Activated naive CD4-positive, alpha-beta T cell (primary cell): ENCODE measurements at places on chromosomes 4 and X.

GRCh38 chr4:14518136-14518535 lies 484.1 kb upstream of the CPEB2 start:
- no peak for DNase-seq

- no peak for DNase-seq
Measured at GRCh38 chr4:107939307-107939706, 8.0 kb downstream of the CYP2U1 start.

- DNase-seq, result no peak
Measured at GRCh38 chr4:170978990-170979389, 834.2 kb upstream of the GALNTL6 start.

- DNase-seq, result no peak
Measured at GRCh38 chr4:82611982-82612381, 50.2 kb upstream of the TMEM150C start.

GRCh38 chr4:476501-476900 lies 22.5 kb downstream of the ZNF721 start:
- DNase-seq, result no peak

DNA sequence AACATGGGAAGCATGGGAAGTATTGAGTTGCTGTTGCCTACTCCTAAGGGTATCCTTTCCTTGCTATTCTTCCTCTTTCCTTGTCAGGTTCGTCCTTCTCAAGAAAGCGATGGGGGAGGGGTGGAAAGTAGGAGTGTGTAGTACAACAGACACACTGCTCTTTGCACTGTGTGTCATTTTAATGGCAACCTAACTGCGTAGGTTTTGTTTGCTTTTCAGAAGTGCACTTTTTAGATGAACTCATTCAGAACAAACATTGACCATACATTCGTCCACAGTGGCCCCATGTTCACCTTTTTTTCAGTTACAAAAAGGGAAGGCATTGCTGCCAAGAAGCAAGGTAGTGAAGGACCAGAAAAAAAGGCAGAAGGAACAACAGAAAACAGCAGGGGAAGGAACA lies 10.2 kb upstream of the YIPF6 start:
- DNase-seq, result no peak

- no peak for DNase-seq
Measured at GRCh38 chrX:57447856-57448255, 144.0 kb upstream of the ZXDB start.

- DNase-seq, result no peak
Measured at GRCh38 chr4:26226629-26227376, 94.0 kb upstream of the RBPJ start.

DNA sequence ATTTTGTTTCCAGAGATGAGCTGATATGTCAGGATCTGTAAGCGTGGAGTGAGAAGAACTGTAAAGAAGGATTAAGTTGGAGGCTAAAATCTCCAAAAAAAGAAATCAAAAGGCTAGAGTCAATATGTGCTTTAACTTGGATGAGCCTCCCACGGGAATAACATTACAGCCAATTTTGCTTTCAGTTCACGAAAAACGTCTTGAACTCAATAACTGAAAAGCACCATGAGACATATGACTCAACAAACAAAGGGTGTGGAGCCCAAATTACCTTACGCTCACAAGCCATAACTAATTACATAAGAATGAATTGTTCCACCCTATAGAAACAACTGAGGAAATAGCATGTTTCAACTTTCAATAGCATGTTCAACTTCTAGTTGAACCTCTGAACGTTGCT lies 22.3 kb downstream of the TMPRSS11D start:
- no peak for DNase-seq

GRCh38 chr4:866068-866760 lies 40.3 kb upstream of the CPLX1 start:
- no peak for DNase-seq

DNA sequence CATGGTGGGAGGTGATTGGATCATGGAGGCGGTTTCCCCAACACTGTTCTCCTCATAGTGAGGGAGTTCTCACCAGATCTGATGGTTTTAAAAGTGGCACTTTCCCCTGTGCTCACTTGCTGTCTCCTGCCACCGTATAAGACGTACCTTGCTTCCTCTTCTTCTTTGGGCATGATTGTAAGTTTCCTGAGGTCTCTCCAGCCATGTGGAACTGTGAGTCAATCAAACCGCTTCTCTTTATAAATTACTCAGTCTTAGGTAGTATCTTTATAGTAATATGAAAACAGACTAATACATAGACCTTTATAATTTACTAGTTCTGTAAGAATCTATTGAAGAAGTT lies 82.5 kb upstream of the PITX2 start:
- no peak for DNase-seq

GRCh38 chrX:137195991-137196390 lies 162.2 kb upstream of the GPR101 start:
- DNase-seq, result no peak

DNA sequence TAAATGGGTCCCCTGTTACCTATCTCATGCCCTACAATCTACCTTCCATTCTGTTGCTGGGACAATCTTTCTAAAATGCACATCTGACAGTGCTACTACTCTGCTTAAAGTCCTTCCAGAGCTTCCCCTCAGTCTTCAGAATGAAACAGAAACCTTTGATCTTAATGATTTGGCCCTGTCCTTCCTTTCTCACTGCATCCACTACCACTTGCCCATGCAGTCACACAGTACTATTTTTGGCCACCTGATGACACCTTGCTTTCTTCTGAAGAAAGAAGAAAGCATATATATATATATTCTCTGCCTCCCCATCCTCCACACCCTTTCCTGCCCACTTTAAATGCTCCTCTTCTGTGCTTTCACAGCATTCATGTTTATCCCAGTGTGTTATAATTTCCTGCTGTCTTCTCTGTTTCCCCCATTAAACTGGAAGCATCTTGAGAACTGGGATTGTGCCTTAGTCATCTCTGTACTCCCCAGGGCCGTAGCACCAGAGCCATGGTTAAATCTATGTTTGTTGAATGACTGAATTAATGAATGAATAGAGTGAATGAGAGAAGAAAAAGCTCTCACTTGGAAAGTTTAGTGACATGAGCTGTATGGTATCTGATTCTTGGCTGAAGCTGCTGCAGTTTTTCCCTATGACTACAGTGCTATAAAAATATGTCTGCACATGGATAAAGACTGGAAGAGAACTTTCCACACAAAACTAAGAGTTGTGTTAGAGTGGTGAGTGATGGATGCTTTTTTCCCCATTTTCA lies 56.2 kb downstream of the RTL9 start:
- no peak for DNase-seq

DNA sequence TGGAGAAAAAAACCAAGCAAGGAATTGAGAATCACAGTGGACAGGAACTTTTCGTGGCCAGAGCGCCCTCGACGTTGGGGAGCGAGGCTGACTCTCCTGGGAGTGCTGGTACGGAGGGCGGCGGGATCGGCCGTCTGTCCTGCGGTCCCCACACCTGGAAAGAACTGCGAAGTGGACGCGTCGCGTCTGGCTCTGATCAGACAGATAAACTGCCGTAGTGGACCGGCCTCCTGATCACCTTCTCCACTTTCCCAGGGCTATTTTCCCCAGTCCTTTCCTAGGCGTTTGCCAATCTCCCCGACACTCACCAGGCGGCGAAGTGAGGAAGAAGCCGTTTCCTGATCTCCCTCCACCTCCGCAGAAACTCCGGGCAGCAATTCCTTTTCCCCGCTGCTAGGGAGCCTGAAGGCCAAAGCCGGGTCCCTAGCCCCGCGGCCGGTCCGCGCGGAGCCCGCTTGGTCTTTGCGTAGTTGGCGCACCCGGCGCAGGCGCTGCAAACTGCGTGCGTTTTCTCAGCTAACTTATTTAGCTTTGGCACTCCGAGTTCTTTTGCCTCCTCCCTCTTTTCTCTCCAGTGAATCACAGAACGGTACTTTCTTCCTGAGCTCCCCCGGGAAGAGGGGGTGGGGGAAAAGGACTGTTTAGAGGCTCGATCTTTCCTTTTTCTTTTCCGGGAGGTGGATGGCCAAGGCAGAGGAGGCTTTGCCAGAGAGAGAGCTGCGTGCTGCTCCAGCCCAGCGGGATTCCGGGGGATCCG lies at the start of gene ARSJ:
Gene ARSJ (minus strand): TSS at position 500 of the 757 bp plus-strand sequence. CDS start 813 bp downstream, outside the sequence.
- DNase-seq, result no peak

GRCh38 chrX:110846071-110846470 lies 50.5 kb upstream of the CHRDL1 start:
- DNase-seq, result no peak

GRCh38 chrX:149939905-149940673 lies 1.8 kb upstream of the EOLA2 start:
- peak; percentile 65 for DNase-seq

DNA sequence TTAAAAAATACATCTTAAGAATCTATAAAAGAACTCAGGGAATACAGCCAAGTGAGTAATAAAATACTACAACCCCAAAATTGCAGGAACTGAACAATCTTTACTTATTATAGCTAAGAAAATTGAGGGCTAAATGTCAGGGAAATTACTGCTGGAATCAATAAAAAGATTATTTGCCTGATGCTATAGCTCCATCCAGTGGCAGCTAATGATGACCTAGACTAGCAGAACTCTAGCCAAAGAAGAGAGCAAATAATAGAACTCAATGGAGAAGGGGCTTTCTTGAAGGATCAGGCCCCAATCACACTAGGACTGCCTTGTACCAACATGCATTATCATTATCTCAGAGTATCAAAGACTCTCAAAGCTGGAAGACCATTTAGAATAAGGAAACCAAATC lies 85.0 kb upstream of the FAM241A start:
- DNase-seq, result no peak

- DNase-seq, result no peak
Measured at GRCh38 chrX:128698573-128699181, 646.5 kb upstream of the ACTRT1 start.

DNA sequence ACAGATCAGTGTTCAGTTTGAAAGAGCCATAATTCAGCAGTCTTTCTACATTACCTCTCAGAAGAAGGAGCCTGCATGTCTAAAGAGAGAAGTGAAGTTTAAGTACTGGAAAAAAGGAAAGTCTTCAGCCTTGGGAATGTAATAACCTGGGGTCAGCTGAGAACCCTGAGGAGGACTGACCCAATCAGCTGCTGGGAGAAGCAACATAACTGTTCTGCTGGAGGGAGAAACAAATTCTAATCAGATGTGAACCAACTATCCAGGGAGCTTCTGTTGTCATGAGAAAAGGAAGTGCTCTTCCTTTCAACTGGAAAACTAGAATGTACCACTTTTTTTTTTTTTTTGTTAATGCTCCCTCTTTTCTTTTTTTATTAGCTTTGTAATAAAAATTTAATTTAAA lies 64.5 kb upstream of the PDE5A start:
- no peak for DNase-seq

GRCh38 chr4:3046162-3046561 lies 28.2 kb downstream of the HTT-AS start:
- no peak for DNase-seq

DNA sequence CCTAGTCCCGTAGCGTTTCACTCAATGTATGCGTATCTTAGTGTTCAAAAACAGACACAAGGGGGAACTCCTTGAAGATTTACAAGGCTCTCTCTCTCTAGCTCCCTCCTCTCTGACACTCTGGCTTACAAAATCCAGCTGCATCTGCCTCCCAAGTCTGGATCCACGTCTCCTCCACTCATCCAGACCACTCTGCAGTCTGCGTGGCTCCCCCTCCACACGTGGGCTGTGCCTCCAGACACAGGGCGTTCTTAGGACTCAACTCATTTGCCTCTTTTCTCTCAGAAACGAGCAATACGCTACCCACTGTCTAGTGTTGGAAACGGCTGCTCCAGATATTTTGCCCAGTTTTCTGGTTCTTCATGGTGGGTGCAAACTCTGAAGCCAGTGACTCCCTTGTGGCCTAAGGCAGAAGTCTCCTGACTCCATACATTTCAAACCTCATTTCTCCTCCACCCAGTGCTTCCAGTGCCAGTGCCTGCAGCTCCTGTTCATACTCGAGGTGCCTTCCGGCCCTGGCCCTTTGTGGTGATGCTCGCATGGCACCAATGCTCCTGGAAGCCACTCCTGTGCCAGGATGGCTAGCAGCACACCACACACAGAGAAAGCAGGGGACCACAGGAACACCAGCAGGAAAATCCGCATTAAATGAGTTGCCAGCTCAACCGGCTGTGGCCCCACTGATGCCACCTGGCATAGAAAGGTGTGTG lies 24.1 kb downstream of the NAT8L start:
- DNase-seq, result no peak

DNA sequence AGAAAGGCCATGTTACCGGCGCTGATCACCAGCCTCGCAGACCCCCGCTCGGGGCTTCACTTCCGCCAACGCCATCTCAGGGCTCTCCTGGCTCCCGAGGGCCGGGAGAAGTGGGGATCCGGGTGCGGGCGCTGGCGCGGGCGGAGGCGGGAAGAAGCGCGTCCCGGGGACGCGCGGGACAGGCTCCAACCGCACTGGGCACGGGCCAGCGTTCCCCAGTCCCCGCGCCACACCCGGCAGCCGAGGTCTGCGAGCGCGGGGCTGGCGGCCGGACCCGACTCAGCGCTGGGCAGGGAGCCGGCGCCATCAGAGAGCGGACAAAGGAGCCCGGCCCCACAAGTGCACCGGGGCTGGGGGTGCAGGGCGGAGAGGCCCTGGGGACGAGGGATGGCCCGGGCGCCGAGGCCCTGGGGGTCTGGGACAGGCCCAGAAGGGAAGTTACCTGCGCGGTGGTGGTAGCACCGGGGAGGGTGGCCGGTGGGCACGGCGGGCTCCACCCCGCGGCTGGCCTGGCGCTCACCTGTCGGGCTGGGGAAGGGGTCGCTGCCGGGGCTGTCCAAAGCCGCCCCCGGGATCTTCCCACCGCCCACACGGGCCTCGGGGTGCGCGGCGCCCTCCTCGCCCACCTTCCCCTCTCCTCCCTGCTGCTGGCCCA lies 449 bp downstream of the CTPS2 start:
- no peak for DNase-seq

DNA sequence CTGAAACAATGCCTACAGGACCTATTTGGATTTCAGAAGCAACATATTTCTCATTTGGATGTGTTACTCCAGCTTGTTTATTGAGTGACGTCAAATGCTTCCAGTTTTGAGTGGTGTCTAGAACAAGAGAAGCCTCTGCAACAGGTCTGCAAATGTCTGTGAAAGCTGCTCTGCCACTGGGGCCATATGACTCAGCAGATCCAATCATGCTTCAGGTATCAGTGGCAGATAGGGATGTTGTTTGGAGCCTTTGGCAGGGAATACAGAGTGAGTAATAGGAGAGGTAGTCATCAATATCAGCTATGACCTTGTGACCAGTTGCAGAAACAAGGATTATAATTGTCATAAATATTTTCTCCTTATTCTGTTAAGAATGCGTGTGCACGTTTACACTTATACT lies 141.1 kb upstream of the ZXDA start:
- DNase-seq, result no peak

DNA sequence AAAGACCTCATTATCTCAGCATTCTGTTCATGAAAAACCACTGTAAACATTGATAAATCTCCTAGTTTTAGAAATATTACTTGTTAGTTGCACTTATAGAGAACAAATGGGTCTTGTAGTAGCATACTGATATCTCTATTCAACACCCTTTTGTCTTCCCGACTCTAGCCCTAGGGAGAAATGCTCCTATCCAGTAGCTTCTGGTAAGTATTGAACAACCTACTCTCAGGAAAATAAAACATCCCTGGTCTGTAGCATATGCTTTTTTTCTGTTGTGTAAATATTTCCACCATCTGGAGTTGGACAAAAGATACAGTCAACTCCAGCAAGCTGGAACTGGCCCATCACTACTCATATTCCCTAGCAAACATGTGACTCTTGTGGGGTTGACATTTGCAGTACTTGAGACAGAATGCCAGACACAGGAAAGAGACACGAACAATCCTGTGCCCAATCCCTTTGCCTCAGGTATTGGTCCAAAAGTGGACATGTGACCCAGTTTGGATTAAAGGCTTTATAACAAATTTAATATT lies 188.2 kb downstream of the GC start:
- no peak for DNase-seq
